T-helper 1 cell treated with Interleukin-12 subunit alpha and Interleukin-12 subunit beta and Interleukin-4 antibody, amounts not matched to agents 30 ng/mL and 1 ng/mL, for 36 hours (primary cell): ENCODE measurements at places on chromosomes 6 and 20. TPM values are rescaled to one million over a fixed set of nuclear protein-coding genes. Genes with fewer than 3 reads are reported as not detected.

Gene SIRPB2
- not detected in 2 replicates for total RNA-seq

Gene LY6G6D
- not detected in 2 replicates for total RNA-seq

Gene IL17A
- total RNA-seq: not detected in 2 replicates

Gene LBP
- not detected in 2 replicates for total RNA-seq

Gene TTK
- total RNA-seq: 22.5 and 23.6 TPM in 2 replicates

Gene GSTA1
- total RNA-seq: not detected in 2 replicates

Gene MICB
- total RNA-seq: 55.3 and 58.5 TPM in 2 replicates

Gene NTSR1
- total RNA-seq: not detected in 2 replicates

Gene TNFRSF21
- total RNA-seq: 0.29 and 0.32 TPM in 2 replicates

Gene OR12D3
- not detected in 2 replicates for total RNA-seq

Gene OR2H1
- not detected in 2 replicates for total RNA-seq

Gene HLA-DRA
- total RNA-seq: 240 and 242 TPM in 2 replicates

Gene ROS1
- not detected in 2 replicates for total RNA-seq

Gene TGM3
- not detected in 2 replicates for total RNA-seq

Gene HLA-DRB5
- total RNA-seq: 80.1 and 94.3 TPM in 2 replicates

Gene GNAS-AS1
- total RNA-seq: 1.3 and 1.4 TPM in 2 replicates

Gene FAM217B
- 31.0 and 31.2 TPM in 2 replicates for total RNA-seq

Gene CCN6
- not detected in 2 replicates for total RNA-seq

Gene PPP1R3D
- 7.3 and 7.4 TPM in 2 replicates for total RNA-seq

Gene STMND1
- total RNA-seq: not detected in 2 replicates

Gene WFDC8
- total RNA-seq: not detected in 2 replicates

Gene ARMC2
- 5.6 and 6.1 TPM in 2 replicates for total RNA-seq

Gene SLC52A3
- total RNA-seq: not detected in 2 replicates

Gene VSX1
- total RNA-seq: not detected in 2 replicates

Gene ADGRF4
- total RNA-seq: not detected in 2 replicates

Gene CGA
- total RNA-seq: not detected in 2 replicates

Gene TMEM14B
- total RNA-seq: 86.1 and 89.4 TPM in 2 replicates

Gene TAGAP
- total RNA-seq: 42.2 and 43.7 TPM in 2 replicates

Gene TBXT
- total RNA-seq: not detected in 2 replicates

Gene TP53TG5
- total RNA-seq: not detected in 2 replicates

Gene JPH2
- total RNA-seq: not detected in 2 replicates

Gene PTP4A1
- total RNA-seq: 68.9 and 78.1 TPM in 2 replicates

Gene RAB44
- 0.12 and 0.20 TPM in 2 replicates for total RNA-seq

Gene CST11
- total RNA-seq: not detected in 2 replicates

Gene ULBP1
- 2.0 and 2.2 TPM in 2 replicates for total RNA-seq

Gene GABRR2
- total RNA-seq: 1.4 and 1.6 TPM in 2 replicates

Gene CST4
- total RNA-seq: not detected in 2 replicates

Gene HFE
- total RNA-seq: 2.6 and 4.2 TPM in 2 replicates

Gene TMEM170B
- total RNA-seq: 0.32 and 0.37 TPM in 2 replicates

Gene LTA
- 204 and 212 TPM in 2 replicates for total RNA-seq

Gene MMP24
- 0.10 and 0.12 TPM in 2 replicates for total RNA-seq

Gene NMBR
- total RNA-seq: not detected in 2 replicates

Gene TNXB
- total RNA-seq: 5.5 and 6.1 TPM in 2 replicates

Gene MOG
- total RNA-seq: not detected in 2 replicates

Gene VGLL2
- not detected in 2 replicates for total RNA-seq

Gene DAAM2
- not detected in 2 replicates for total RNA-seq

Gene GHRH
- not detected in 2 replicates for total RNA-seq

Gene SPATA25
- 0.49 and 0.76 TPM in 2 replicates for total RNA-seq

Gene LAMA2
- 0.25 and 0.93 TPM in 2 replicates for total RNA-seq

Gene RSPO4
- not detected in 2 replicates for total RNA-seq

Gene STX7
- total RNA-seq: 24.3 and 24.7 TPM in 2 replicates

Gene CPNE5
- total RNA-seq: 2.7 and 3.2 TPM in 2 replicates

Gene ELOVL2
- total RNA-seq: not detected in 2 replicates

Gene SLC39A7
- total RNA-seq: 60.7 and 62.1 TPM in 2 replicates

Gene MYMX
- not detected in 2 replicates for total RNA-seq

Gene NKAIN2
- total RNA-seq: not detected in 2 replicates
